A549 treated with Hydrocortisone at 1 μM for 4 hours (cell line): ENCODE measurements at places on chromosomes 1 and 21. TPM values are rescaled to one million over a fixed set of nuclear protein-coding genes. Genes with fewer than 3 reads are reported as not detected.

CATSPERE gene
- 0.06 to 0.32 TPM (median 0.16 TPM) in 4 of 5 replicates, not detected in the other for total RNA-seq

AMY2A gene
- total RNA-seq, result not detected in 5 replicates

WNT9A gene
- total RNA-seq, result 5.6 to 8.6 TPM (median 7.2 TPM) in 5 replicates

DNAI4 gene
- 0.17 to 3.0 TPM (median 1.1 TPM) in 5 replicates for total RNA-seq

CFHR1 gene
- 0.13 to 0.22 TPM (median 0.17 TPM) in 5 replicates for total RNA-seq

ANGPTL1 gene
- total RNA-seq, result not detected in 5 replicates

HSPB7 gene
- total RNA-seq, result 0.05 to 0.14 TPM (median 0.07 TPM) in 4 of 5 replicates, not detected in the other

PIGR gene
- total RNA-seq, result 0.01 to 0.05 TPM (median 0.03 TPM) in 3 of 5 replicates, not detected in the others

USF1 gene
- total RNA-seq, result 44.3 to 53.3 TPM (median 48.2 TPM) in 5 replicates

SH2D2A gene
- total RNA-seq, result 3.0 to 3.8 TPM (median 3.7 TPM) in 5 replicates

RPAP2 gene
- total RNA-seq, result 8.1 to 11.5 TPM (median 10.5 TPM) in 5 replicates

DIRAS3 gene
- 0.85 to 1.2 TPM (median 1.1 TPM) in 5 replicates for total RNA-seq

S100A5 gene
- total RNA-seq, result 0.64 to 1.2 TPM (median 0.83 TPM) in 5 replicates

TFAP2E gene
- total RNA-seq, result 0.41 to 0.78 TPM (median 0.45 TPM) in 5 replicates

OR2L3 gene
- total RNA-seq, result not detected in 5 replicates

AADACL4 gene
- not detected in 5 replicates for total RNA-seq

MSH4 gene
- total RNA-seq, result 0.03 to 0.05 TPM in 2 of 5 replicates, not detected in the others

GNG12 gene
- 51.8 to 88.6 TPM (median 65.7 TPM) in 5 replicates for total RNA-seq

ADGRB2 gene
- 4.0 to 5.3 TPM (median 4.9 TPM) in 5 replicates for total RNA-seq

NTMT2 gene
- total RNA-seq, result not detected in 5 replicates

PTPN22 gene
- not detected in 5 replicates for total RNA-seq

ELAVL4 gene
- not detected in 5 replicates for total RNA-seq

COL8A2 gene
- 0.09 to 0.14 TPM (median 0.12 TPM) in 5 replicates for total RNA-seq

COL11A1 gene
- total RNA-seq, result 1.1 to 3.0 TPM (median 2.6 TPM) in 5 replicates

GPBP1L1 gene
- total RNA-seq, result 30.5 to 50.8 TPM (median 34.6 TPM) in 5 replicates

SELL gene
- 0.20 to 0.40 TPM (median 0.25 TPM) in 5 replicates for total RNA-seq

CLDN8 gene
- total RNA-seq, result not detected in 5 replicates

KLF17 gene
- 0.32 to 0.76 TPM (median 0.47 TPM) in 5 replicates for total RNA-seq

GBP6 gene
- not detected in 5 replicates for total RNA-seq

SELP gene
- not detected in 5 replicates for total RNA-seq

TRIM67 gene
- 0.13 to 0.30 TPM (median 0.16 TPM) in 5 replicates for total RNA-seq

RABGAP1L gene
- 4.3 to 7.0 TPM (median 5.1 TPM) in 5 replicates for total RNA-seq

RSPO1 gene
- 0.08 to 0.36 TPM (median 0.13 TPM) in 5 replicates for total RNA-seq

C1QB gene
- total RNA-seq, result not detected in 5 replicates

MAP3K21 gene
- 6.8 to 10.2 TPM (median 8.3 TPM) in 5 replicates for total RNA-seq

ANKRD65 gene
- total RNA-seq, result 0.06 to 0.14 TPM (median 0.14 TPM) in 3 of 5 replicates, not detected in the others

MANEAL gene
- total RNA-seq, result 23.6 to 25.8 TPM (median 25.4 TPM) in 5 replicates

NTRK1 gene
- total RNA-seq, result 0.09 to 0.25 TPM (median 0.18 TPM) in 5 replicates

SPATA45 gene
- total RNA-seq, result not detected in 5 replicates

FCRL5 gene
- total RNA-seq, result 0.03 TPM in 1 of 5 replicates, not detected in the others

LSS gene
- 14.7 to 17.7 TPM (median 15.0 TPM) in 5 replicates for total RNA-seq

PDZK1 gene
- total RNA-seq, result 0.59 to 1.2 TPM (median 0.90 TPM) in 5 replicates

PRSS38 gene
- not detected in 5 replicates for total RNA-seq

FHAD1 gene
- total RNA-seq, result 0.42 to 0.68 TPM (median 0.60 TPM) in 5 replicates

VASH2 gene
- total RNA-seq, result 1.6 to 3.8 TPM (median 3.0 TPM) in 5 replicates

CDCA8 gene
- 47.0 to 53.1 TPM (median 48.4 TPM) in 5 replicates for total RNA-seq

CHI3L2 gene
- total RNA-seq, result 0.25 to 1.1 TPM (median 0.44 TPM) in 5 replicates

KRTAP11-1 gene
- not detected in 5 replicates for total RNA-seq

TRPM2 gene
- 6.7 to 10.5 TPM (median 8.3 TPM) in 5 replicates for total RNA-seq

DSTYK gene
- 6.9 to 10.7 TPM (median 8.6 TPM) in 5 replicates for total RNA-seq

ZNF436 gene
- total RNA-seq, result 4.9 to 6.6 TPM (median 5.4 TPM) in 5 replicates

UTP25 gene
- 10.3 to 13.0 TPM (median 10.7 TPM) in 5 replicates for total RNA-seq

PAX7 gene
- 0.63 to 0.78 TPM (median 0.74 TPM) in 5 replicates for total RNA-seq
